Left cardiac atrium (tissue), 4 donors: ENCODE measurements at places on chromosomes 13 and 19. TPM values are rescaled to one million over a fixed set of nuclear protein-coding genes. Genes with fewer than 3 reads are reported as not detected.

Gene TBXA2R
- total RNA-seq = 2.3 TPM

Gene CYP2F1
- not detected for total RNA-seq

Gene CD79A
- 0.68 TPM for total RNA-seq

Gene SLAIN1
- total RNA-seq = 12.0 TPM

Gene REEP6
- 2.3 TPM for total RNA-seq

Gene CCDC70
- total RNA-seq = not detected

Gene CNFN
- 0.97 TPM for total RNA-seq

DNA sequence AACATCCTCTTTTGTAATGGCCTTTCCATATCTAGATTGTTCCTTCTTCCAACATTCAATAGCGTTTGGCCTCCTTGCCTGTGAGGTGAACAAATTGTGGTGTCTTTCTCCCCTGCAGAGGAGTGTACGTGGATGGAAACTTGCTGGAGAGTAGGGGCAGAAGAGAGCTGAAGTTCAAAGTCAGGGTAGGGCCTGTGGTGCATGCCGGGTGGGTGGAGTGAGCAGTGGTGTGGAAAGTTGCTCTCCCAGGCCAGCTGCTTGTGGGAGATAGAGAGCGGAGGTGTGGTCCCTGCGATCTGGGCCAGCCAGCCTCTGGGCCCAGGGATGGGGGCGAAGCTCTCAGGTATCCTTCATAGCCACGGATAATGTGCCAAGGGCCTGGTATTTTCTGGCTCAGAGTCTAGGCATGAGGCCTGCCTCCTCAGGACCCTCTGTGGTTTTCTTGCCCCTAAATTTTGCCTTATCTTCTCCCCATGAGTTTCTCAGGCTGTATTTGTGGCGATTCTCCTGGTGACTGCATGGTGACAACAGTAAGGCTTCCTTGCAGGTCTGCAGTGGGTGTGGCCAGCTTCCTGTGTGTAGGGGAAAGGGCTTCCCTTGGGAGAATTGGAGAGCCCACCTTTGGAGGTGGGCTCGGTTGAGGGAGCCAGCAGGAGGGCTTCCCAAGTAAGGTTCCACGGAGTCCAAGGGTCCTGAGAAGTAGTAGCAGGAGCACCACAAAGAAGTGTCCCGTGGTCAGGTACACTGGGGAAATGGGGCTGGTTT lies 6.7 kb downstream of the RGCC start:
- DNase-seq = no peak

DNA sequence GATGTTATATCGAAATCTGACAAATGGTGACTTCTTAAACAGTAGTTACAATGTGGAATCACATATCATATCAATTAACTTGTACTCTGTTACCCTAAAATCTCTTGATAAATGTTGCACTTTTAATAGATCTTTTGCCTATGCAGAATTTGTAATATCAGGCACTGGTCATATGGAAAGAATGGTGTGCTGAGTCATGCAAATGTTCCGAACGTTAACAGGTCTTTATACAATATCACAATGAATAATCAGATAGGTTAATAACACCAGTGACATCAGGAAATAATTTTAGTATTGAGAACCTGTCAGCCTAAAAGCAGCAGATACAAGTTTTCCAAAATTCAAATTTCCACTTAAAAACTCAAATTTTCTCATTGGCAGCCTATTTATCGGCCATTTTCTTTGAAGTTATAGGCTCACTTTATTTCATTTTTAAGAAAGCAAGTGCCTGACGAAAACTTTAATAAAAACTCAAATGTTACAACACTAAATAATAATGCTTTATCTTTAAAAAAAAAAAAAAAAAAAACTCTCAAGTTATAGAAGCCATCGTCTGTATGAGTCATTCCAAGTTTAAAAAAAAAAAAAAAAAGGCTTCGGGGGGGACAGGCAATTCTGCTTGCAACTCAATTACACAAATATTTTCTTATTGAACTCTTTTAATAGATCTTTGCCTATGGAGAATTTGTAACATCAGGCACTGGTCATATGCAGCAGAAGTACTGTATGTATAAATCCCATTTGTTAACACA lies 180.9 kb downstream of the DIAPH3 start:
- no peak for DNase-seq

DNA sequence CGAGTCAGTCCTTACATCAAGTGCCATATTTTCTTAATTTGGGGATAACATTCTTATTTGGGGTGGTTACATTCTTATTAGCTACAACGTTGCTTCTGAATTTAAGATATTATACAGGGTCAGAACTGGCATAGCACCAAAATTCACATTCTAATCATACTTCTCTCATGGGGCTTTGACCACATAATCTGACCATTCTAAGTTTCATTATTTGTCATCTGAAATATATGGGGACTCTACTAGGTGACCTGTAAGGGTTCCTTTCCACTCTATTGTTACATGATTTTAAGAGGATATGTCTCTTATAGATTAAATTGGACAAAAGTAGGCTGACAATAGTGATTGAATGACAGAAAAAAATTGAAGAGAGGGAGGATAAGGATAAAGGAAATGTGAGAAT lies 536.5 kb downstream of the KCTD12 start:
- DNase-seq = no peak

DNA sequence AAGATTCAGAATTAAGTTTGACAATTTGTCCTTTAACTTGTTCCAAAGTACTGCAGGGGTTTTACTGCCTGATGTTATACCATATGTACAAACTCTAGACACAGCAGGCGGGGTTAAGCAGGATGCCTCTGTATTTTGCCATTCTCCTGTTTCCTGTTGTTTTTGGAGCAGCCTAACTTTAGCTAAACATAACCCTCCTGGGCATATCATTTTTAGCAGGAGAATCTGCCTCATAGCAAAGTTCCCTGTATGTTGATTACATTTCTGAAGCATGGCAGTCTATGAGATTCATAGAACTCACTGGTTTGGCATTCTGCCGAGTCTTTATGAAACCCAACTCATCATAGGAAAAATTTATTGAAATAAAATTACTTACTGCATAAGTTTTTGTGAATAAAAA lies 5.2 kb downstream of the LHFPL6 start:
- no peak for DNase-seq

DNA sequence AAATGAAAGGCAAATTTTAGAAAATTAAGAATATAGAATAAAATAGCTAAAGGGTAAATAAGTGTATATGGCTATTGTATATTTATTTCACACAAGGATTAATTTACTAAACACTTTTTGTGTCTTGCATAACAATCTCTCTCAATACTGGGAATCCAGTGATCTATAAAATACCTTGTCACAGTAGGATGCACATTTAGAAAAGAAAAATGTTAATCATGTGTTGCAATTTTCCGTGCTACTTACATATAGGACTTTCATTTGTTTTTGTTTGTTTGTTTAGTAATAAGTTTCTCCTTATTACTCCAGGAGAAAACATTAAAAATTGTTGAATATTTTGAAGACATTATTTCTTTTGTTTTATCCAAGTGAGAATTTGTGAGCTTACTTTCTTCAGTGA lies 1533.3 kb downstream of the SLITRK5 start:
- no peak for DNase-seq

GRCh38 chr19:28217022-28217421 lies 995.9 kb downstream of the UQCRFS1 start:
- DNase-seq = no peak

DNA sequence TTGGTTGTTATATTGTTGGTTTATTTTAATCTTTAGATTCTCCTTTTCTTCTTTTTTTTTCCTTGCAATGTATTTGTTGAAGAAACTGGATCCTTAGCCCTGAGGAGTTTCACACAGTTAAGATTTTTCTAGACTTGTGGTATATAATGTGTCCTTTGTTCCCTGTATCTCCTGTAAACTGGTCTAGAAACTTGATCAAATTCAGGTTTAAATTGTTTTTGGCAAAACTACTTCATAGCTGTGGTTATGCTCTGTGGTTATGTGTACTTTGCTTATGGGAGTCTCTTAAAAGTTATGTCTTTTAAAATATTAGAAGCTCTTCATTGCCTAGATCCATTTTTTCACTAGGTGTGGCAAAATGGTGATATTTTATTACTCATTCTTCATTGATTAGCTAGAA lies 3.7 kb upstream of the MTRF1 start:
- DNase-seq = no peak

DNA sequence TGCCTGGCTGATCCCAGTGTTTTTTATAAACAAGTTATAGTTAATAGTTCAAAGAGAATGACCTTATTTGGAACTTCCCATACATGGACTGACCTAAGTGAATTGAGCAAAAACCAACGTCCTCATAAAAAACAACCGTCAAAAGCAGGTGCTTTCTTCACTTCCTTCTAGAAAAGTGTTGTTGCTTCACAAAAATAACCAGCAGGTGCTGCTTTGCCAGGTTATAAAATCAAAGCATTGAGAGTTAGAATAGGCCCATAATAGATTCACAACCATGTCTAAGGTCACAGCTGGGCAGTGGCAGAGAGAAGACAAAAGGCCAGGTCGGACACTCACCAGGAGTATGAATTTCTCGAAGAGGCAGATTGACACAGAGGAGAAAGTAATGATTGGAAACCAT lies 9.5 kb downstream of the RUBCNL start:
- DNase-seq = no peak

DNA sequence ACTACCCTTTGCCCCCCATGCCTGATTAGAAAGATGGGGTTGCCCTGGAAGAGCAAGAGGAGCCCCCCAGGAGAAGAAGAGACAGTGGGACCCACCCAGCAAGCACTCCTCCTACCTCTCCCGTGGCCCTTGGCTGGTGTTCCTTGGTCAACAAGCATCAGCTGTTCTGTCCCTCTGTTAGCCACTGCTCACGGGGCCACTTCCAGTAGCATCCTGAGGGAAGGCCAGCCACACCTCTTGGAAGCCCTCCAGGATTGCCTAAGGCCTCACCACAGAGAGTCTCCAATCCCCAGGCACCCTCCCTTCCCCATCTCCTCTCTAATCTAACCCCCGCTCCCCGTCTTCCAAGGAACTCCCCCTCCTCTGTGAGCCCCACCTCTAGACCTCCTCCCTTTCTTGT lies 15.1 kb upstream of the DPP9 start:
- DNase-seq = no peak

DNA sequence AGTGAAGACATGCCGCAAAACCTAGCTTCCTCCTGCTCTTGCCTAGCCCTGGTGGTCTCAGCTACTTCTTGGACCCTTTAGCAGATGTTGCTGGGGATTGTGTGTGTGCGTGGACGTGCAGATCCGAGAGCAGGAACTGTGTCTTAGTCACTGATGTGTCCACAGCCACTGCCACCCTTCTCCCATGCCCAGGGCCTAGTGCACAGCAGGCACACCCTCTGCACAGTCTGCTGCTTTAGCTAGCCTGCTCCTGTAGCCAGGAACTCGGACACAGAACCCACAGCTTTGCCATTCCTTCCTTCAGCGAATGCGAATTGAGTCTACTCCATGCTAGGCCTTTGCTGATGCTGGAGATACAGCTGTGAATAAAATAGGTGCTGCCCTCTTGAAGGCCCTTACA lies 2.3 kb downstream of the CLPTM1 start:
- no peak for DNase-seq

GRCh38 chr13:78625384-78625783 lies 22.0 kb upstream of the POU4F1 start:
- DNase-seq = no peak

DNA sequence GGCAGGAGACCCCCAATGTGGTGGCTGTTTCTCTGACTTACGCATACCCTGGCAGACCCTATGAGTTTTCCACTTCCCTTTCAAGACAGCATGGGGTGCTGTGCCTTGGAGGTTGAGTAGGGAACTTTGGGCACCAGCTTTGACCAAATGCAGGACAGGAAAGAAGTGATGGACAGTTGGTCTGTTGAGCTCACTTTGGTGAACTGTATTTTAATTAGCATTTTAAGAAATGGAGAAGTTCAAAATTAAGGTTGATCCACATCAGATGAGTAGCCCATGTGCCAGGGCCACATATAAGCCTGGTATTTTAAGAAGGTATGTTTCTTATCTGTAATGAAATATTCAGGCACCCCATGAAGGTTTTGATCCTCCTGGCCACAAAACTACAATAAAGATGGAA lies 46.1 kb upstream of the RAP2A start:
- DNase-seq = no peak

GRCh38 chr19:35776102-35776788 lies 881 bp downstream of the ARHGAP33 start:
- no peak for DNase-seq

DNA sequence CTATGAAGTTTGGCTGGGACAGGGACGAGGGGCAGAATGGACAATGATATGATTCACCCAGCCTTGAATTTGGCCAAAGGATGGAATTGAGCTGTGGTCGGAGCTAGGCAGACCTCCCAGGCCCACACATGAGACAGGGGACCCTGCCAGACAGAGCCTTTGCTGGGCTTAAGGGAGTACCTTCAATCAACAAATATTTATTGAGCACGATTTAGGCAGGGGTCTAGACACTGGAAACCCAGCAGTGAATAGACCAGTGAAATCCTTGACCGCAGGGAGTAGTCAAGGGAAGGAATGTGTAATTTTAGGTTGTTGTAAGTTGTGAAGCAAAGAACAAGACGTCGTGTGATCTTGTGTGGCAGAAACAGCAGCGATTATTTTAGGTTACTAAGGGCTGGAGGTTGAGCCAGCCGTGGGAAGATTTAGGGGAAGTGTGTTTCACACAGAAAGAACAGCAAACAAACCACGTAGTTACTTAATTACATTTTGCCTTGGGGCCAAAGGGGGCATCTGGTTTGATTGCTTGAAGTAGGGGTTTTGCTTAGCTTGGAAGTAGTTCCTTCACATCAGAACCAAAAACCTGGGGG lies 16.9 kb upstream of the AP1M2 start:
- DNase-seq = no peak

DNA sequence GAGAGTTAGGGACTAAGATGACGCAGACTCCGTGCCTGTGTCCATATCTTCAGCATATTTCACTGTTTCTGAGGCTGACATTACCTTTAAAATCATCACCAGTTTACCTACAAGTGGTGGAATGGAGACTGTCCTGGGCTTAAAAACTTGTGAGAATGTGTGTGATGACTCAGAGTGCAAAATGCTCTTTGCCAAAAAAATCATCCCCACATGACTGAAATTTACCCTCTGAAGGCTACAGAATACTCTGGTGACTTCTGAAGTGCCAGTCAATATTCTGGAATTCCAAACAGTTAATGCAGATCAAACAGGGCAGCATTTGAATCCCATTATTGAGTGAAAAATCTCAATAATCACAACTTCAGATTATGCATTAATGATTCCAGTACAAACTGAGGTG lies 901.4 kb downstream of the EFNB2 start:
- DNase-seq = no peak
